Ureter (tissue), 1 donor: ENCODE measurements at places on chromosomes 5 and 9. TPM values are rescaled to one million over a fixed set of nuclear protein-coding genes. Genes with fewer than 3 reads are reported as not detected.

CCL19 gene
- 11.4 TPM for total RNA-seq

WNT8A gene
- not detected for total RNA-seq

BAAT gene
- total RNA-seq, result not detected

ANKS6 gene
- total RNA-seq, result 38.1 TPM

MSH3 gene
- 26.0 TPM for total RNA-seq

SLC36A2 gene
- not detected for total RNA-seq

ENTPD8 gene
- not detected for total RNA-seq

GRCh38 chr5:147901599-147902039 is 4.7 kb downstream of the C5orf46 start:
- DNase-seq, result no peak

DNA sequence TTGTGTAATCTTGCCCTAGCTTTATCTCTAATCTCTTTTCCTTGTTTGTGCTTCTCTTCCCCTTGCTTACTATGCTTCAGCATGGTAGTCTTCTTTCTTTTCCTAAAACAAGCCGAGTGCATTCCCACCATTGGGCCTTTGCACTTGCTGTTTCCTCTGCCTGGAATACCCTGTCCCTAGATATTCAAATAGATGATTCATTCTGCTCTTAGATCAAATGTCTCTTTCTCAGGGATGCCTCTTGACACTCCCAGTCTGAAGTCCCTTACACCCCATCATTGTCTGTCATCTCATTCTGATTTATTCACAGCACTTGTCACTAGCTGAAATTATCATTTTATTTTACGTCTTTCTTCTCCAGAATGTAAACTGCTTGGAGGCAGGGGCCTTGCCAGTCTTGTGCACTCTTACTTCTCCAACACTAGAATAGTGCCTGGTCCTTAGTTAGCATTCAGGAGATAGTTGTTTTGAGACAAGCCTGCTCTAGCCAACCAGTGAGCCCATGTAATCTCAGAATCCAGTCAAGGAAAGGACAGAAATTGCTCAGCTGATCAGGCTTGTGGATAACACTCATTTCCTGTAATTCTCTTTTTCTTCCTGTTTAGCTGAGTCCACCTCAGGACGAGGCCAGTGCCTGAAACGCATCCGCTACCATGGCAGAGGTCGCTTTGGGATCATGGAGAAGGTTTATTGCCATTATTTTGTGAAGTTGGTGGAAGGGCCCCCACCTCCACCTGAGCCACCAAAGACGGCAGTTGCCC is 25.4 kb downstream of the MRPL22 start:
- no peak for DNase-seq

- no peak for DNase-seq
These were observed 14.3 kb downstream of the BRD3OS start for GRCh38 chr9:134039386-134040175.

GRCh38 chr9:95852059-95853032 is 23.1 kb upstream of the ERCC6L2 start:
- DNase-seq, result no peak

- DNase-seq, result no peak
These were observed 5.3 kb upstream of the CFAP95 start for GRCh38 chr9:69815313-69815712.

- DNase-seq, result no peak
These were observed 93.6 kb downstream of the CDK5RAP2 start for GRCh38 chr9:120486347-120486746.

DNA sequence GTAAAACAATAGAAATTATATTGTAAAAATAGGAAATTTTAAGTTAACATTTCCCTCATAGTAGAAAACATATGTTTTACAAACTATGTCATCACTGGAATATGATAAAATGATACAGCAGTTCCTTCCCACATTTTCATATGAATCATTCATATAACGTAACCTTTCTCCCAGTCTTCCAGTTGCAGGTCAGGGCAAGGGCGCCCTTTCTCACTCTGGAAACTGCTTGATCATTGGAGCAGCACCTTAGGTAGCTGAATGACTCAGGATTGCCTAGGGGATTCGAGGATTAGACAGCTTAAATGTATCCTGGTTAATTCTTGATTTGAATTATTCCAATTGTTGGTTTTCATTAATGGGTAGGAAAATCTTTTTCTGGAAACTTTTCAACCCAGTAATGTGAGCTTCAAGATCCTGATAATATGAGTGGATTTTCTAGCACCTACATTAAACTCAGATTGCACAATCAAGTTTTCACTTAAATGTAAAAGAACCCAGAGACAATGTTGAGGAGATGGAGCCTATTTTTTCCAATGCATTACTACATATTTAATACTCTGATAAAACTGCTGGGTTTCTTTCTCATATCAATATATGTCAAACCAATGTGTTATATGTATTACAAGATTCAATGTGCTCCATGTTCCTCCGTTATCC is 32.6 kb upstream of the ANXA1 start:
- DNase-seq, result no peak

GRCh38 chr5:177473443-177474001 is at the start of gene DBN1:
DBN1 (minus strand) TSS chr5:177473634; CDS start chr5:177473521, 113 bp downstream.
- DNase-seq, result no peak

DNA sequence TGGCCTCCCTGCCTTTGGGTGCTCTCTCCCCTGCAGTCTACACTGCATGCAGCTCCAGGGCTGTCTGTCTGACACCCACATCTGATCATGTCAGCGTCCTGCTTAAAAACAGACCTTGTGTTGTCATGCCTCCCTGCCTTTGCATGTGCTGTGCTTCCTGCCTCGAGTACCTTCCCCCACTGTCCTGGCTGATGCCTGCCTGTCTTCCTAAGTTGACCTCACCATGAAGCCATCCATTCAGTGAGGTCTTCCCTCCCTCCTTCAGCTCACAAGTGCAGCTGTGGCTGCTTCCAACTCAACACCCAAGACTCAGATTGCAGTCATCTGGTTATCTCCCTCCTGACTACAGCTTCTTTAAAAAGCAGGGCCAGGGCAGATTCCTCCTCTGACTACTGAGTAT is 5.5 kb downstream of the ANGPTL2 start:
- DNase-seq, result no peak

DNA sequence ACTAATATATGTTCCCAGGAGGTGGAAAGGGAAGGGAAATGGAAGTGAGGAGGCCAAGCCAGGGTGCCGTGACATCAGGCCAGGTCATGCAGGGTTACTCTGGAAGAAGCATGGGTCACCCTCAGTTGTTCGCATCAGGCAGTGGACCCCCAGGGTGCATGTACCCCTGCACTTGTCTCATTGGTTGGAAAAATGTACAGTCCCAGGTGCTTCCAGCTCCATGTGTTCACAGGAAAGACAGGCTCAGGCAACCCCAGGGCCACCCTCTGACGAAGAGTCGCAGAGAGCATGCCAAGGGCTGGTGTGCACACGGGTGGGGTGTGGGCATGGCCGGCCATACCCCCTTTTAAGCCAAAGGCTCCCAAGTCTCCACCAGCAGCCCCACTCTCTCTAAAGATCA is 208.9 kb downstream of the AOPEP start:
- DNase-seq, result no peak

DNA sequence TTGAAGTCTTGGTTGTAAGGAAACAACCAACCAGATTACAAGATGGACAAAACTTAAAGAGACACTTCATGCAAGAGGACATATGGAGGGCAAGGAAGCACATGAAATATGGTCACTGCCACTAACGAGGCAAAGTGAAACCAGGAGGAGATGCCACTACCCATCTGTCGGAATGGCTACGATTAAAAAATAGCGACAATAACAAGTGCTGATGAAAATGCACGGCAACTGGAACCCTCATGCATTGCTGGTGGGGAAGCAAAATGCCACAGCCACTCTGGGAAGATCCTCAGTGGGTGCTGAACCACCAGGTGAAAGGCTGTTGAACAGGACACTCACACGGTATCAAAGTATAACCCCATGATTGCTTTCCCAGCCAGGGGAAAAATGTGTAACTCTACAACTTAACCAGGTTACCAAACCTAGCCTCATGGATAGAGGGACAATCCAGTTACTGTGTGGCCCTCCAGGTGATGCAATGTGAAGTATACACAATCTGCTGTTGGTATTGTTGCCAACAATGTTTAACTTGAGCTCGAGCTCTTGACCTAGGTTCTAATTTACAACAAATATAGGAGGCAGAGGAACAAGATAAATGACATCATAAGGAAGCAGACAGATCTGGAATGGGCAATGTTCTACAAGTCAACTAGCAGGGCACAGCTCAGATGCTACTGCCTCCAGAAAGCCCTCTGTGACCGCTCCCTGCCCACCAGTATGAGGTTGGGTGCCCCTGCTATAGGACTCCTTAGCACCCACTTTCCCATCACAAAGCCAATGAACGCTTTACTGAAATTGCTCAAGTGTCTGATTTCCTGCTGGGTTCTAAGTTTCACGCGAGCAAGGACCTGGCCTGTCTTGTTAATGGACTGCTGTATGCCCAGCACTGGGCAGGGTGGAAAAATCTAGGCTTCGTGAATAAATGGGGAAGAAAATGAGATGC is 25.8 kb downstream of the SH3PXD2B start:
- no peak for DNase-seq

DNA sequence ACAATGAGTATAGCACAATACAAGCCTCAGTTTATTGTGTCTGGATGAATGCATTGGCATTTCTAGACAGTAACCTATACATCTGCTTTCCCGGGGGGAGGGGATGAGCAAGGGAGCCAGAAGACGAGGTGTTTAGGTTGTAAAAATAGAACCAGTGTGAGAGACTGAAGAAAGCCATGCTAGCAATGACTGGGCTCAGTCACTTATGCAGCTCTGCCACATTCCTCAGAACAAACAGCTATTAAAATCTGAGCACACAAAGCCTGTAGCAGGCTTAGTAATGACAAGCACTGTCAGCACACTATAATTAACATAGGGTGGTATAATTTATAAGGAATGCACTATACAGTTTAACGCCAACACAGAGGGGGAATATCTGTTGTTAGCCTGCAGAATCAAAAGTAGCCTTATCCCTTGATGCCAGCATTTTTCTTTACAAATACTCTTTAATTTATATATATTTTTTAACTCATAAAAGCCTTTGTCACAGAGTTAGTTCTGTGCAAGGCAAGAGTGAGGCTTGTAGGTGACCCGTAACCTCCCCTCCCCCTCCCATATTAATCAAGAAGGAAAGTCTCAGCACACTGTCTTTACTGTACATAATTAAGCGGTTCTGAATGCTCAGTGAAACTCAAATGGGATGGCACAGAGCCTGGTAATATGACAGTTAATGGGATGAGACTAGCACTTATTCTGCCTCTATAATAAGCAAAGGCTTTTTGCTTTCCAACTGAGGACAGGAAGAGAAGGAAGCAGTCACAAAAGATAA is 295.4 kb downstream of the CSNK1G3 start:
- DNase-seq, result no peak

DNA sequence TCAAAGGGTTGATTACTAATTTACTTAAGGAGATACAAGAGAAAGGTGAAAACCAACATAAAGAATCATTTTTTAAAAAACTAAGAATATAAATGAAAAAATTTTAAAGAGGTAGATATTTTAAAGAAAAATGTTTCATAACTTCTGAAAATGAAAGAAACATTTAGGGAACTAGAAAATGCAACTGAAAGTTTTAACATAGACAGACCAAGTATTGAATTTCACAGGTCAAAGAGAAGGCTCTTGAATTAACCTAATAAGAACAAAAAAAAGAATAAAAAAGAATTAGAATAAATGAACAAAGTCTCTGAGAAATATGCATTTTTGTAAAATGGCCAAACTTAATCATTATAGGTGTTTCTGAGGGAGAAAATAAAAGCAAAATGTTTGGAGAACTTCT is 16.1 kb upstream of the FAM174A start:
- no peak for DNase-seq

- DNase-seq, result no peak
These were observed 96.9 kb upstream of the FSTL4 start for GRCh38 chr5:133709209-133709725.

DNA sequence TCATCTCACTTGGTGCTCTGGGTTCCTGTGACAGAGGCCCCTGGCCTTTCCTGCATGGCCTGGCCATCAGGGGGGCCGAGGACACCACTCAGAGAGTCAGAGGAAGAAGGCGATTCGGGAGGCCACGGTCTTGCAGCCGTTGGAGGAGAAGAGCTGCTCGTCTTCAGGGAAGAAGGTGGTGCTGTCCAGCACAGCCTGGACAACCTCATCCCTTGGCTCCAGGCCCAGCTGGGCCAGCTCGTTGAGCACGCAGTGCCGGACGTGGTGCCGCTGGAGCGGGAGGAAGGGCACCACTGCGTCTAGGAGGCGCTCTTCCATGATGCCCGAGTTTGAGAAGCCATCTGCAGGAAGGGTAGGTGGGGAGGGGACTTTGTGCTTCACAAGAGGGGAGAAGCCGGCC is 3.2 kb downstream of the TOR2A start:
- no peak for DNase-seq

DNA sequence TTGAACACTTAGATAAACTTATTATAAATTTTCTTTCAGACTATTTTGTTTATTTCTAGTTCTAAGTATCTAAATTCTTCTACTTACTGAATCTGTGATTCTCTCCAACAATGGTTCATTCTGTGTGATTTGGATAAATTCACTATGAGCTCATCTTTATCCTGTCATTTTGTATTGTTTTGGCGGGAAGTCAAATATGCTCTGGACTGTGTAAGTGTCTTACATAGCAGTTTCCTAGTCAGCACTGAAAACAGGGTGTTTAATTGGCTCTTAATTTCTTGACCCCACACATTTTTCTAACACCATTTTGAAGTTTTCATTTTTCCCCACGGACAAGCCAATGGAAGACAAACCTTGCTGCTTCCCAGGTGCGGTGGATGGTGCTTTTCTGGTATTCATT is 207.0 kb upstream of the ACO1 start:
- DNase-seq, result no peak

- no peak for DNase-seq
These were observed 264.9 kb downstream of the CD180 start for GRCh38 chr5:66931651-66932050.

- no peak for DNase-seq
These were observed 1.3 kb upstream of the ZNF366 start for GRCh38 chr5:72508241-72509170.

DNA sequence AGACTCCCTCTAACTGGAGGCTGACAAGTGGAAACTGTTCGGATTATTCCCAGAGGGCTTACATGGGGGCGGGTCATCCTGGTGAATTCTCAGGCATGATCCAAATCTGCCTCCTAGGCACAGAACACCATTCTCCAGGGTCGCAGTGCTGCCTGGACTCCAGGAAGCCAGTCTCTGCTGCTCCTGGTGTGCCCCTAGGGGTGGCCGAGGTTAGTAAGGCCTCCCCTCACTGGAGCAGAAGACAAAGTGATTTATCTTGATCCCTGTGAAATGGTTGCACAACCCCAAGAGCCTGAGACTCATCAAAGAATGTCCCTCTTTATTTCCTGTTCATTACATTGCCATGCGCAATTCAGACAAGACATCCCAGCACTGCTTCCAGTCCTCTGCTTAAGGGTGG is 17.1 kb downstream of the ADGRV1 start:
- no peak for DNase-seq

DNA sequence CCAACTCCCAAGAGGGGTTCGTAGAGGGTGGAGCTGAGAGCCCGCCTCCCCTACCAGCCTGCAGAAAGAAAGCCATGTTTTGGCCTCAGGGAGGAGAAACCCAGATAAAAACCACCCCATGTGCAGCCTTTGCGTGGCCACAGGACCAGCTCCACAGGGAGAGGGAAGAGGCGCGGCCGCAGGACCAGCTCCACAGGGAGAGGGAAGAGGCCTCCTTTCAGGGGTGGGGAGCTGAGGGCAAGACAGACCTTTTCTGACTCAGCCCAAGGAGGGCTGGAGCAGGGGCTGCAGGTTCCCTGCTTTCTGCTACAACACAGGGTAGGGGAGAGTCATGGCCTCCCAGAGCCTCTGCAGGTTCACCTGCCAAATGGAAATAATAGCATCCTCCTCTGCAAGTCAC is 37.6 kb upstream of the KCNMB1 start:
- no peak for DNase-seq
